ENCODE measurements at places on chromosomes 12 and 14.

DNA sequence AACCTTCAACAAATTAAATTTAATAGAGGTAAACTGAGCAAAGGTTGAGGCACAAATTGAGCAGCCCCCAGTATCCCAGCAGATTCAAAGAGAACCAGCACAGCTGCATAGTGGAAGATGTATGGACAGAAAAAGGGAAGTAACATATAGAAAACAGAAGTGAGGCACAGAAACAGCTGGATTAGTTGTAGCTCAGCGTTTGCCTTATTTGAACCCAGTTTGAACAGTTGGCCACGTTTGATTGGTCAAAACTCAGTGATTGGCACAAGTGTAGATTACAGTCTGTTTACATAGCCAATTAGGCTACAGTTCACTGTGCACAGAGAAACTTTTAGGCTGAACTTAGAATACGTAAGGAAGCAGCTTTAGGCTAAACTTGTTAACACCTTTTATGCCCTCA lies 315.5 kb downstream of the RMST start:
- DNase-seq: no peak

- DNase-seq: no peak
Observed at GRCh38 chr12:108430245-108430644, 84.8 kb upstream of the FICD start.

- DNase-seq: peak; percentile 90
Observed at GRCh38 chr14:76924371-76925096, 98.3 kb downstream of the LRRC74A start.

GRCh38 chr14:75757644-75758402 lies 96.8 kb downstream of the TTLL5 start:
- no peak for DNase-seq

- no peak for DNase-seq
Observed at GRCh38 chr12:1435456-1435855, 158.9 kb downstream of the FBXL14 start.

- DNase-seq: no peak
Observed at GRCh38 chr14:32072676-32073075, 4.4 kb upstream of the ARHGAP5 start.

DNA sequence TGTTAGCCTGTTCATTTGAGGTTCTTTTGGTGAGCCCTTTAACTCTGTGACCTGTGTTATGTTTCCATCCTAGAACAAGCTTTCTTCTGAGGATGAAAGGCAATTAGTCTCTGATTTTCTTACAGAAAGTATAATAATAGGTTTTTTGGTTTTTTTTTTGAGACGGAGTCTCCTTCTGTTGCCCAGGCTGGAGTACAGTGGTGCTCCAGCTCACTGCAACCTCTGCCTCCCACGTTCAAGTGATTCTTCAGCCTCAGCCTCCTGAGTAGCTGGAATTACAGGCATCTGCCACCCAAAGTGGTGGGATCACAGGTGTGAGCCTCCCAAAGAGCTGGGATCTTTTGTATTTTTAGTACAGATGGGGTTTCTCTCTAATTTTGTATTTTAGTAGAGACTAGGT lies 52.7 kb upstream of the SYNE2 start:
- no peak for DNase-seq

DNA sequence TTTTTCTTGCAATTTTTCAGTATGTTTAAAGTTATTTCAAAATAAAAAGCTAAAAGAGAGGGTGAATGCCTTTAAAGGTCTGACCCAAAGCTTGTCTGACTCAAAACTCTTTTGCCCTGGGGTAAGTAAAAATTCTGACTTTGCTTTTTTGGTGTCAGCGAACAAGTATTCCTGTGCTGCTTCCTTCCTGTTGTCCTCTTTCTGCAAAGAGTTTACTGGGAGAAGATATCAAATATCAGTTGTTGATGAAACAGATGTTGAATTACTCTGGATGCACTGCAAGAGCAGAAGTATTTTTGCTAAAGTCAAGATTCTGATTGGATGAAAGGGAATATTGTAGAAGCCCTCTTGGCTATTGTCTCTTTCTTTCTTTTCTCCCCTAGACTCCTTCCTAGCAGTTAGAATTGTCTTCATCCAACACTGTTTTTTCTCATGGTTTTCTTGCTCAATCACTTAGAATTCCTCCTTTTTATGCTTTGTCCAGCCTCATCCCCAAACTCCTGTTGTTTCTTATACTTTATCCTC lies 62.0 kb downstream of the DACT1 start:
- no peak for DNase-seq

- DNase-seq: no peak
Observed at GRCh38 chr12:45434094-45434493, 218.2 kb downstream of the ANO6 start.

GRCh38 chr14:22517117-22517720 lies 71.8 kb downstream of the DAD1 start:
- no peak for DNase-seq

DNA sequence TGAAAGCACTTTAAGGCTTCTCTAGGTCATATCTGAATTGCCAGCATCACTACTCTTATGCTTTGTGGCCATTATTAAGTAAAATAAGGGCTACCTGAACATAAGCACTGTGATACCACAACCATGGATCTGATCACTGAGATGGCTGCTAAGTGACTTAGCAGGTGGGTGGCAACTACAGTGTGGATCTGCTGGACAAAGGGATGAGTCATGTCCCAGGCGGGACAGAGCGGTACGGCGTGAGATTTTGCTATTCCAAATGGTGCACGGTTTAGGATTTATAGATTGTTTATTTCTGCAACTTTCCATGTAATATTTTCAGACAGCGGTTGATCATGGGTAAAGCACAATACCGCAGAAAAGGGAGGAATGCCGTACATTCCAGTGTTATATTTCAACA lies 39.4 kb downstream of the MLXIP start:
- no peak for DNase-seq

GRCh38 chr12:6772331-6772695 lies at the start of gene LAG3:
LAG3 (plus strand) TSS chr12:6772520; CDS start chr12:6772853, 333 bp downstream.
- no peak for DNase-seq

GRCh38 chr12:80679346-80680131 lies 27.9 kb upstream of the MYF6 start:
- no peak for DNase-seq

- no peak for DNase-seq
Observed at GRCh38 chr12:95762123-95762785, 28.3 kb downstream of the NTN4 start.

DNA sequence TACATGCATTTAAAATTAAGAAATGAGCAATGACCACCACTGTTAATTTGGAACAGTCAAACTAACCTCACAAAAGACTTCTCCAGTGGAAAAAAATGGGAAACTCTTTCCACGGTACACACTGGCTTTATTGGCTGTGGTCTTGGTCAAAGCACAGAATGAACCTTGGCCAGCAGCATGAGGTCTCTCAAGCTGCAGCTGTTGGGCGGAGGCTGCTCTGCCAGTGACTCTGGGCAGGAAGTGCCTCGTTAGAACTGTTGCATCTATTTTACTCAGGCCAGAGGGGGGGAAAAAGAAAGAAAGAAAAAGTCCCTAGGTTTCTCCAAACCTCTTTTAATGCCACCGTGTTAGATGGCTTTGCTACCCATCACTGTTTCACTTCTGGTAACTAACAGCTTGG lies 279.8 kb upstream of the DIO2 start:
- no peak for DNase-seq

DNA sequence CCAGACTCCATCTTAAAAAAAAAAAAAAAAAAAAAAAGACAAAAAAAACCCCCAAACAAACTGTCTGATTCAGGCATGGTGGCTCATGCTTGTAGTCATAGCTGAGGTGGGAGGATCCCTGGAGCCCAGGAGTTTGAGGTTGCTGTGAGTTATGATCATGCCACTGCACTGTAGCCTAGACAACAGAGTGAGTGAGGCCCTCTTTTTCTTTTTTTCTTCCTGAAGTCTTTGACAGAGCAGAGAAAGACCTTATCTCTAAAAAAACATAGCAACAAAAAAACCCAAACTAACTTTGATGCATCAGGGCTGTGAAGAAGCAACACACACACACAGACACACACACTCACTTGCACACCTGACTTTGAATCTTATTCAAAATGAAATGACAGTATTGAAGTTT lies 7.7 kb upstream of the AMN1 start:
- DNase-seq: no peak
